ENCODE measurements at places on chromosomes 3 and 15.

GRCh38 chr15:76974456-76975036 is 20.4 kb upstream of the PSTPIP1 start:
- no peak for DNase-seq

GRCh38 chr3:19891740-19892139 is 42.3 kb downstream of the EFHB start:
- no peak for DNase-seq

- no peak for DNase-seq
Observed at GRCh38 chr3:195007151-195007550, 263.8 kb downstream of the XXYLT1 start.

DNA sequence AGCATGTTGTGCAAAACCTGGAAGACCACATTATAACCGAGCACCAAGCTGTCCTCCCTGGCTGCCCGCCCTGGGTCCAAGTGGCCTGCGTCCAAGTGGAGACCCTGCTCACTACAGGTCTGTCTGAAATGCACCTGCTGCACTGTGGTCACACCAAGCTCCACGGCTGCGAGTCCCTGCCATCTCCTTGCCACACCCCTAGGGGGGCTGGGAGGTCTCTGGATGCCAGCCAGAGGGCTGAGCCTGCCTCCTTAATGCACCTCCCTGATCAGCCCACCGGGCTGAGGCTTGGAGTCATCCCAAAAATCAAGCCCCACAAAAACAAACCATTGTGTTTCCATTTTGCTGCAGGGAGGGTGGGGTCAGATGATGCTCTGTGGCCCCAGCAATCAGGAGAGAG is 187.1 kb downstream of the MEGF11 start:
- DNase-seq = no peak

DNA sequence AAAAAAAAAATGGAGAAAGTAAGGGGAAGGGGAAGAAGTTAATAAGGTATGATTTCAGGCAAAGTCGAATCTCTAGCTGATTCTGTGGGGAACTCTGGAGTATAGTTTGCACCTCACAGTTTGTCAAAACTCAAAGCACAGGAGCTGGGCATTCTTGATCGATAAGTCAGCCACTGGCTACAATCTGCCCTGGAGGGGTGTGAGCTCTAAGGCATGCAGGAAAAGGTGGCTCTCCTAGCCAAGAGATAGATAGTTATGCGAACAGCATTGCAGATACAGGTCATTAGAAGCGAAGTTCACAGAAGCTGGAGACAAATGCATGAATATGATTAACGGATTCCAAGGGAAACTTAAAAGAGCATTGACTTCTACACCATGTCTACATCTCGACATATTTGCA is 952.6 kb downstream of the AGBL1 start:
- no peak for DNase-seq

DNA sequence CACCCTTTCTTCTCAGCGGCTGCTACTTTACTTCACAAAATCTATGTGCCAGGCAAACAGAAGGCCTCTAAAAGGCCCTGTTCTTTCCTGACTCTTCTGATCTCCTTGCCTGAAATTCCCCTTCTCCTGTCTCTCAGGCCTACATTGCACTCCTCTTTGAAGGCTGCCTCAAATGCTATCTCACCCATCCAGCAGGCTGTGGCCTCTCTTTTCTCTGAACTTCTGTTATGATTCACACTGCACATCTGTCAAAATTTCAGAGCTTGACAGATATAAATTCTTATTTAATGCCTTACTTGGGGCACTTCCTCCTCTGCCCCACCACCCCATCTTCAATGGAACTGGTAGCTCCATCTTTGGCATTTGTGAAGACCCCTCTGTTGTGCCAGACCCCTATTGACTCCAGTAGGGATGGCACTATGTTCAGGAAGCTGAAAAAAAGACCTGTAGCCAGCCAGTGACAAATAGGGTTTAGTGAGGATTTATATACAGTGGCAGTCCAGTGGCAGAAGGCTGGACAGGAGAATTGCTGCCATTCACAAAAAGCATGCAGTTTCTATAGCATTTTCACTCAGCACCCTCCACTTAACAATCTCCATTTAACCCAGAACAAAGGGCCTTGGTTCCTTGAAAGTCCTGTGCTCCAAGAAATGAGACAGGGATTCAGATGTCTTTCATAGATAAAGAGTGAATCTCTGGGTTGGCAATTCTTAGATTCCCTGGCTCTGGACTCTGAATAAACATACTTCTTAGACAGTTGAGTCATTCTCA is 415.8 kb upstream of the GRM7 start:
- DNase-seq = no peak

DNA sequence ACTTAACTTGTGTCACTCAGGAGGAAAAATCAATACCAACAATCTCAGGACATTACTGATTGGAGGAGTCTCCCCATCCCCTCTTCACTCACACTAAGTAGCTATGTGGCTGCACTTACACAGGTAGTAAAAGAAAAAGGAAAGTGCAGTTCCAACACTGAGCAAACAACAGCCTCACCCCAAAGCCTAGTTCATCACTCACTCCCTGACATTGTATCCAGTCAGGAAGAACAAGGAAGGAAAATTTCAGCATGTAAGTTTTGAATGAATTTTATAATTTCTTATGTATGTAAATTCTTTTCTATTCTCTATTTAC is 273.4 kb downstream of the IGSF11 start:
- DNase-seq = no peak

DNA sequence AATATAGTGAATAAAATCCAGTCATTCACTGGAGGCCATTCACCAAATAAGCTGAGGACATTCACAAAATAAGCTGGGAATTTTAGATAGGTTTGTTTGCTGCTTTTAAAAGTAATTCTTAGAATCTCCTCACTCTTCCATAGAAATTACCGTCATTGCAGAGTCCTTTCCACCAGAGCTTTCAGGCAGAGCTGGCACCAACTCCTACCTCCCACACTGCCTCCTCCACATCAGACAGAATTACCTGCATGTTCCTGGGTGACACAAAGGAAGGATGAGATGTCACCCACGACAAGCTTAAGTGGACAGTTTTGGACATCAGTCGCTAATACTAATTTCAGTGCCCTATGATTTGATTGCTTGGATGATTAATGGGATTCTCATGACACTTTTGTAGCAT is 1113.2 kb downstream of the IGSF11 start:
- DNase-seq = no peak

DNA sequence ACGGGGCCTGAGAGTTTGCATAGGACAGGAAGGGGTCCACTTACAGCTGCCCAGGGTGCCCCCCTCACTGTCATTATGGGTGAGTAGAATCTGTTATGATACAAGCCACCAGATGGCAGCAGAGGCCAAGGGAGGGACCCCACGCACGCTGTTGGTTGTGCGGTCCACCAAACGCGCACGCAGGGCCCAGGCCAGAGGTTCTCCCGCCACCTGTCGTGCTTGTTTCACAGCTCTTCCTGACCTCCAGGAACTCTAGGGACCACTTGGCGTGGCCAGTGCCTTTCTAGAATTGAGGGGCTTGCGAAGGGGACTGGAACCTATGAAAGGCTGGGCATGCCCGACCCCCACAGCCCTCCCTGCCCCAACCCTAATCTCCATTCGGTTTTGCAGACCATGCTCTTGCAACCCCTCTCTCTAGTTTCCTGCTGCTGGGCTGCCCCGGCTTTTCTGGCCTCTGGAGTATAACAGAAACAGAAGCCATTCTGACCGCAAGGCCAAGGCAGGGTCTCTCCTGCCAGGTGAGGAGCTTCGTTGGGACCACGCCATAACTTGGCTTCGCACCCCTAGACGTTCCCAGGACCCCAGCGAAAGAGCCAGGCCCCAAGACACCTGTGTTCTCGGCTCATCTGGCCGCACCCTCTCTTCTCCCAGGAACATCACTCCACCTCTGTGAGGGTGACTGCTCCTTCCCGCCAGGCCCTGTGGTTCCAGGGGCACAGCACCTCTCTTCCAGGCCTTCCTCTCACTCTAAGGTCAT is 46.0 kb downstream of the ALDH1L1 start:
- DNase-seq = peak; percentile 17

DNA sequence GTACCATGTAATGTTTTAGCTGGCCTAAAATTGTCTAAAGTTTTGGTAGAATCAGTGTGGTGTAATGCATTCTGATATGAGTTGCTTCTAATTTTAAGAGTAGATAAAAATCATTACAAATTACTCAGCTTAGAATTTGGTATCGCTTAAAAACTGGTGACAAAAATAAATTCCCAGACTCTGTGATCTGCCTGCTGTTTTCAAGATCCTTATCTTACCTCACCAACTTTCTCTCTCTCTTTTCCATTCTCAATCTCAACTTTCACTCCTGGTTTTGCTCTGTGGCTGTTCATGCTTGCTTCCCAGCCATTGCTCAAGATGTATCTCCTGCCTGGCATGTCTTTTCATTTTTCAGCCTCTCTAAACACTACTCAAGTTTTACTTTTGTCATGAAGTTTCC is 45.7 kb downstream of the TCF12 start:
- no peak for DNase-seq

DNA sequence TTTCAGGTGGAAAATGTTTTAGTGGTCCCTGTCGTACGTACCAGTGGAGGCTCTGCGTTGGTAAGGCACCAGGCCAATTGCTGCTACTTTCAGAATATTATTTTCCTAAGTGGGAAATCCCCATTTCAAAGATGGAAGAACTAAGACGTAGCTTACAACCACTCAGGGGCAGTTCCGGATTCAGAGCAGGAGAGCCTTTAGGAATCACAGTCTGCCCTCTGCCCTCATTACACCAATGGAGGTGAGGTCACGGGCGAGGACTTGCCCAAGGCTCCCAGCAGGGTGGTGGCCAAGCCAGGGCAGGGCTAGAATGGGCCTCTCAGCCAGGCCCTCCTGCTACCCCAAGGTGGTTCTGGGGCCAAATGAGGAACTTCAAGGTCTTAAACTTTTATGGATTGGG is 72.6 kb downstream of the RASGRF1 start:
- DNase-seq = no peak

- DNase-seq = no peak
Observed at GRCh38 chr15:64187396-64188191, 24.8 kb upstream of the PPIB start.

DNA sequence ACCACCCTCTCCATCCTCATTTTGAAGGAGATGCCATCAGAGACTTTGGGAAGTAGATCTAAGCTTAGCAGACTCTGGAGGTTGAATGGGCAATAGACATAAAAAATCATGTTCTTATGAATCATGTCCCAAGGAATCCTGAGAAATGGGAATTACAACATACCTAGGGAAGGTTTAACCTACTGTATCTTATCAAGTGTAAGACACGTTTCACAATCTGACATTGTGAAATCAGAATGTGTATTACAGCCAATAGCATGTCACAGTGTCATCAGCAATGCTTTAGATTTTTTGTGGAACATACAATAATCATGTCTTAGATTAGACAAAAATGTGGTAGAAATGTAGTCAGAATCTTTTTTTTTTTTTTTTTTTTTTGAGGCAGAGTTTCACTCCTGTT is 332.4 kb upstream of the TLE3 start:
- no peak for DNase-seq

- no peak for DNase-seq
Observed at GRCh38 chr3:194967151-194968117, 281.8 kb downstream of the FAM43A start.

DNA sequence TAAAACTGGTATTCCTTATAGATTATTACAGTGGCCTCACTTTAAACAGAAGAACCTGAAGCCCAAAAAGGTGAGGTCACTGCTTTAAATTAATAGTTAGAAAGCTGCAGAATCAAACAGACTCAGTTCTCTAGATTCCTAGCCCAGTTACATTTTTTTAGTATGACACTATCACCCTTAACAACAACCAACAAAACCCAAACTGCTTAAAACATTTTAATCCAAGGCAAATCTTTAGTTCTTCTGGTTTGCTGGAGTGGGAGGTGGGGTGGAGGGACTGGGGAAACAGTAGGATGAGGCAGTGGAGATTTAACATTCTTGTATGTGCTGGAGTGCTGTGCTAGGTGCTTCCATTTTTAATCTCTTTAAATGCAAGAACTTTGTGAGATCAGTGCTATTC is 631.6 kb upstream of the KCNMB2 start:
- DNase-seq = no peak
